ENCODE measurements at places on chromosomes 12 and 14.

GRCh38 chr14:59688224-59689170 is 111.9 kb upstream of the CCDC175 start:
- DNase-seq: no peak

DNA sequence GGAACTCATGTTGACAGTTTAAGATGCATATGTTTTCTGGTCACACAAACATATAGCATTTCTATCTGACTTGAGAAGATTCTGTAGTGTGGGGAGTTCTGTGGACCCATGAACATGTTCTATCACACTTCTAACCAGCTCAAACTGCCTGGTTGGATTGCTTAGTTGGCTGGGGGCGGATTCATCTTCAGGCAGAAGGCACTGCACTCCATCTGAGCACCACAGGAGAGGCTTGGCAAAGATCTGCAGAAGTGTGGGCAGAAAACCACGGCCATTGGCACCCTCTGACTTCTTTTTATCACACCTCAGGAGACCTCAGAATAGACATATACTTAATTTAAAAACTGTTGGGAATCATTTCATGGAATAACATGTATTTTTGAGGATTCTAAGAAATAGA is 68.5 kb downstream of the LIN7A start:
- DNase-seq: no peak

DNA sequence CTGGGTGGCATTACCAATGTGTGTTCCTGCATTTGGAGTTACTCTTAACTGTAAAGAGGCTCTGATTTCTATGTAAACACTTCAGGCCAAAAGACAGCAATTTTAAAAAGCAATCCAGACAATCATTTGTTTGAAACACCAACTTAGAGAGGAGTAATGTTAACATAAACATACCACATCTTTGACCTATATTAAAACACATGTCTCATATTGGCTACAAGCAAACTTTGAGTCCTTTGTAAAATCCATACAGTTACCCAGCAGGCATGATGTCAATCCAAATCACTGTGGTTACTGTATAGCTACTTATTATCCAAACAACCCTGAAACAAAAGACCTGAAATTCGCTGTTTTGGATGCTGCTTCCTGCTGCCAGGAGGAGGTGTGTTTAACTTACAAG is 7.5 kb upstream of the G2E3 start:
- peak; percentile 43 for DNase-seq

DNA sequence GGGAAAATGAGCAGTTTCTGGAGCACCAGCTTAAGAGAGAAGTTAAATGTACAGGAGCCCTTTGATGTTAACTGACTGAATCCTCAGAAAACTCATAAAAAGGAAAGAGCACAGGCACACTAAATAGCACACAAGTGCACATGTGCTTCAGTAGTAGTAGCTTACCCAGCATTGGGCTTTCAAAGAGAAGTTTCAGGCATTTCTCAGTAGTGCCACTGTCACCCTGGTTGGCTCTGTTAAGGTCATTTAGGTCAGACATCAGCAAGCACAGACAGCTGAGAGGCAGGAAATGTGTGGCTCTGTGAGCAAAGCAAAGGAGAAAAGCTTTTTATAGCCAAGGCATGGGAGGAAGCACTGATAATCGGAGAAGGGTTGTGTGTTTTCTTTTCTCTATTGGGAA is 96.3 kb upstream of the HIF1A start:
- DNase-seq: no peak

- DNase-seq: no peak
Measured at GRCh38 chr14:77003960-77004710, 24.4 kb downstream of the IRF2BPL start.

GRCh38 chr14:64654901-64655300 is 49.3 kb upstream of the PLEKHG3 start:
- no peak for DNase-seq

DNA sequence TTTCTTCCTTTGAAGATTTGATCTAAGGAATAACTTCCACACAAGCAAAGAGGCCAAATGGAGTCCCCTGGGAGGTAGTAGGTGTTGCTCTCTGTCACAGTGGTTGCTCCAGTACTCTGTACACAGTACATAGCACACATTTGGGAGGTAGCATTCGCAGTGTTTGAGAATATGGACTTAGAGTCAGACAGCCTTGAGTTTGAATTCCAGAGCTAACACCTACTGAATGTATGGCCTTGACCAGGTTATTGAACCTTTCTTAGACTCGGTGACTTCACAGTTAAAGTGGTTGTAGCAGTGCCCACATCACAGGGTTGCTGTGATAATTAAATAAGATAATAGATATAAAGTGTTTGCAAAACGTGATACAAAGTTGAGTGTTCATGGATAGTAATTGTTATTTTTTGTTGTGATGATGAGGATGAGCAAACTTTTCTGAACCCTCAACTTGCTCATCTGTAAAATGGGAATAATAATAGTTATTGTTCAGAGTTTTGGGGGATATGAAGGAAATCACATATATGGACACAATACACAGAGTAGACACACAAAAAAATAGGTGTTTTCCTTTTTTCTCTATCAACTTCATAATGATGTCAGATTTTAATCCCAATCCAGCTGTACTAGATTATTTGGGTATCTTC is 271.6 kb upstream of the CRY1 start:
- DNase-seq: peak; percentile 81

All from DMS79 treated with DMSO at 0.1 percent for 48 hours (cell line).